ENCODE measurements at places on chromosomes 5 and 9.

DNA sequence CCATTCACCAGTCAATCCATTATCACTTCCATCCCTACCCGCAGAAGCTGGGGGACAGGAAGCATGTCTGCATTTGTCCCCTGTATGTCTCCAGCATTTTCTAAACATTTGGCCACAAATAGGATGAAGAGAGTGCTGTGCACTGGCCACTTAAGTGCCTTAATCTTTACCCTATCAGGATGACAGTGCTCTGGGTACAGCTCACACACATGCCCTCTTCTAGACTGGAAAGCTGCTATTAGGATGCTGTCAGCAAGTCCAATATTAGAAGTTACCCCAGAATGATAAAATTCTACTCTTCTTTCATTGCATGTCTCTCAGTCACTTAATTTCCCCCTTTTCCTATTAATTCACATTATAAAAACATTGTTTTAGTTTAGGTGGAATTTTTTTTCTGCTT lies 168.4 kb downstream of the RASEF start:
- DNase-seq = no peak

GRCh38 chr9:35649431-35650340 lies 1.0 kb downstream of the SIT1 start:
- DNase-seq = peak; percentile 46

- DNase-seq = no peak
These were observed 116.0 kb upstream of the LMX1B start for GRCh38 chr9:126497660-126498275.

DNA sequence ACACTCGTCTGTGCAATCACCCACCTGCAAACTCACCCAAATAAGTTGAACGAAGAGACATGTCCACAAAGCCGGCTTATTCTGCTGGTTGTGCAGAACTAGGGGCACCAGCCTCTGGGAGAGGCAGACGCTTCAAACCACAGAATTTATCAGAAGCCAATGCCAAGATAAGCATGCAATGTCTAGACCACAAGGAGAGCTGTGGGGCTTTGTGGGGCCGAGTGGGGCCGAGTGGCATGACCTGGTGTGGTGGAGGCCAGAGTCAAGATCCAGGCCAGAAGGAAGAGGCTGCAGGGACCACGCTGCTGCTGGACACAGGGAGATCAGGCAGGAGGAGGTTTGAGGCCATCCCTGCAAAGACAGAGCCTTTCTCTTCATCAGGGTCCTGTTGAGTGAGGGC lies 259.0 kb downstream of the IRX2 start:
- DNase-seq = no peak

DNA sequence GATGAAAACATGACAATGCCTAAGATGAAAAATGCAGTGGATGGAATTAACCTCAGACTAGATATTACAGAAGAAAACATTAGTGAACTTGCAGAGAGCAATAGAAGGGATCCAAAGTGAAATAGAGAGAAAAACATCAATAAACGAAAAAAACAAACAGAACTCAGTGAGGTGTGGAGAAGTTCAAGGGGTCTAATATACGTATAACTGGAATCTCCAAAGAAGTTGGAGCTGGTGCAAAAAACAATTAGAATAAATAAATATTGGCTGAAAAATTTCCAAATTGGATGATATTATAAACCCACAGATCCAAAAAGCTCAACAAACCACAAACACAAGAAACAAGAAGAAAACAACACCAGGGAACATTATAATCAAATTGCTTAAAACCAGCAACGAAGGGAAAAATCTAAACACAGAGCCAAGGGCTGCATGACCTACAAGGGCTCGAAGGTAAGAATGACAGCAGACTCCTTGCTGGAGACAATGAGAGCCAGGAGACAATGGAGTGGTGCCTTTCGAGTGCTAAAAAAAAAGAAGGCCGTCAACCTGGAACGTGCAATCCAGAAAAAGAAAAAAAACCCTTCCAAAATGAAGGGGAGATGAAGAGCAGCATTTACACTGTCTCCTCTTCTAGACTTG lies 11.8 kb downstream of the FAM163B start:
- DNase-seq = no peak

- no peak for DNase-seq
These were observed 1639.4 kb upstream of the C9orf72 start for GRCh38 chr9:29212397-29213387.

GRCh38 chr5:56405116-56405908 lies 172.2 kb upstream of the ANKRD55 start:
- no peak for DNase-seq
